ENCODE measurements at places on chromosomes 7 and 10.

GRCh38 chr10:103746598-103746997 is 108.8 kb downstream of the SH3PXD2A start:
- no peak for DNase-seq

DNA sequence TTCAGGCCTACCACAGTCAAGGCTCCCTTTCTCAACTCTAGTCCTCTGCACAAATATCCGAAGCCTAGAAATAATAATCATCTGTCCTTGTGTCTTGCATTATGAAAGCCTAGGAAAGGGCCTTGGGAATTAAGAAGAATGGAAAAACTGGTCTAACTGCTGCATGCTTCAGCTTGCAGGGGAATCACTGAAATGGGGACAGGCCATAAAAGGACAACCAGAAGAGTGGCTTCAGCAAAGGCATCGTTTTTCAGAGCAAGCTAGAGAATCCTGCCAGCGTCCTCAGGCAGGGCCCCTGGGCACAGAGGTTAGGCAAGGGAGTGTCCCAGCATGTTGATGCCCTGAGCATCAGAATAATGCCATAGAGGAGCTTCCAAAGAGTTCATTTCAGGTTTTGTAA is 13.2 kb downstream of the ERVW-1 start:
- DNase-seq: no peak

DNA sequence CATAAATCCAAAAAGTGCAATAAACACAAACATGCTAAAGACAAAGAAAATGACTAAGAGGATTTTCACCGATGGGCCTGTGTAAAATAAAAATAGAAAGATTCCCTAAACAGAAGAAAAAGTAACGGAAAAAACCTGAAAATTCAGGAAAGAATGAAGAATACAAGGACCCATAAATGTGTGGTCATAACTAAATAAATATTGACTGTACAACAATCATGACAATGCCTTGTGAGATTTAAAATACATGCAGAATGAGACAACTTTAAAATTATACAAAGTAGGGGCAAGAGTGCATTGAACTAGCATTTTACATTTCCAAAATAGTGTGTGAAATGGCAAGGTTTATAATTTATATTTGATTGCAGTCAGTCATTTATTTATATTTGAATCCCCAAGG is 409.1 kb upstream of the ANKRD30A start:
- DNase-seq: no peak

- DNase-seq: no peak
Observed at GRCh38 chr7:7772397-7772821, 54.0 kb upstream of the RPA3 start.

GRCh38 chr10:94097656-94098055 is 103.9 kb downstream of the PLCE1 start:
- DNase-seq: no peak

- no peak for DNase-seq
Observed at GRCh38 chr10:131259535-131259934, 52.0 kb downstream of the TCERG1L start.

DNA sequence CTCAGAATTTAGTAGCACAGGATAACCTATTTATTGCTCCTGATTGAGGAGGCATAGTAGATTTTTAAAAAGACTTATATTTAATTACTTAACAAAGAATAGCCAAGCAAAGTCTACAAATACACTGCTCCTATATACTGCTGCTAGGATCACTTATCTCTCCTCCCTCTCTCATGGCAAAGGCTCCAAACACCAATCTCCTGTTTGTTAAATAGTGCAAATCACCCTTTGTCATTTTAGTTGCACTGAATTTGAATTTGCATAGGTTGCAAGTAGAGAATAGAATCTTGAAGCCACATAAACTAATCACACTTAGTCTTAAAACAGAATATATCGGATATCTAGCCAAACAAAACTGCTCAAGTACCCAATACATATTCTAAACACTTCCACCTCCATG is 219.1 kb upstream of the LRRN3 start:
- DNase-seq: no peak

- DNase-seq: no peak
Observed at GRCh38 chr10:60848126-60848525, 69.8 kb downstream of the CDK1 start.

DNA sequence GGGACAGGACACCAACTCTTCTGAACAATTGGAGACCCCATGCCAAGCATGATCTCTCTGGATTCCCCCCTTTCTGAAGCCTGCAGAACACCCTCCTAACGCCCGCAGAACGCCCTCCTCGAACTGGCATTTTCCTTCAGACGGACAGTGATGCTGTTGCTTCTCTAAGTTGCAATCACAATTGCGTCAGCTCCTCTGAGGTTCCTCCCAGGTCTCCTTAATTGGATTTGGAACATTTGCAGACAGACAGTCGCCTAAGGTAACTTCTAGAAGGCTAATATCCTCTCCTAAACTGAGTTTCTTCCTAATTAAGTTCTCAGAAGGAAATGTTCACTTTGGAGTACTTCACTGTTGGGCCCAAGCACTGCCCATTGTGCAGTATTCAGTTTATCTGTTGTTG is 20.5 kb upstream of the SERPINE1 start:
- DNase-seq: no peak

DNA sequence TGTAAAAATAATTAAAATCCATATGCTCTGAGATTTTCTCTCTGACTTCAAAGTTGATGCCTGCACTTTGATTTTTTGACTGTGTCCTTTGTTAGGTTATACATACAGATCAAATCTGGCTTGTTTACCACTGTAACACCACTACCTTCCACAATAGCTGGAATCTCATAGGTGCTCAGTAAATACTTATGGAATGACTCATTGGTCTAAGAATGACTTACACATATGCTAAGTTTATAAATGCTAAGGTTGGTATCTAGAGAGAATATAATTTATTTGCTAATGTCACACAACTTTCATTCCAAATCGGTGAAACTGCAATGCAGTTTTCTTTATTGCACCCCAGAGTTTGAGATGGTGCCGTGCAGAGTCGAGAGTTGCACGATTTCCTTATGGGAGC is 578.5 kb downstream of the SH2D4B start:
- no peak for DNase-seq
